ENCODE measurements at places on chromosomes 11 and 22.

DNA sequence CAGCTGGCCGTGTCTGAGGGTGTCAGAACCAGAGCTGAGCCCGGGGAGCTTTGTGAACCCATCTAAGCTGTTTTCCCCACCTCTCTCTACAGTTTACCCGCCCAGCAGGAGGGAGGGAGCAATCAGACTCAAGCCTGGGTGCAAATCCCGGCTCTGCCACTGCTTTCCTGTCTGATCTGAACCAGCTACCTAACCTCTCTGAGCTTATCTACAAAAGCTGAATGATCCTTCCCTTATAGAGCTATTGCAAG is 252 bp downstream of the APOL2 start:
- DNase-seq, result no peak

GRCh38 chr11:10728789-10729472 is 22.1 kb upstream of the CTR9 start:
- DNase-seq, result no peak

DNA sequence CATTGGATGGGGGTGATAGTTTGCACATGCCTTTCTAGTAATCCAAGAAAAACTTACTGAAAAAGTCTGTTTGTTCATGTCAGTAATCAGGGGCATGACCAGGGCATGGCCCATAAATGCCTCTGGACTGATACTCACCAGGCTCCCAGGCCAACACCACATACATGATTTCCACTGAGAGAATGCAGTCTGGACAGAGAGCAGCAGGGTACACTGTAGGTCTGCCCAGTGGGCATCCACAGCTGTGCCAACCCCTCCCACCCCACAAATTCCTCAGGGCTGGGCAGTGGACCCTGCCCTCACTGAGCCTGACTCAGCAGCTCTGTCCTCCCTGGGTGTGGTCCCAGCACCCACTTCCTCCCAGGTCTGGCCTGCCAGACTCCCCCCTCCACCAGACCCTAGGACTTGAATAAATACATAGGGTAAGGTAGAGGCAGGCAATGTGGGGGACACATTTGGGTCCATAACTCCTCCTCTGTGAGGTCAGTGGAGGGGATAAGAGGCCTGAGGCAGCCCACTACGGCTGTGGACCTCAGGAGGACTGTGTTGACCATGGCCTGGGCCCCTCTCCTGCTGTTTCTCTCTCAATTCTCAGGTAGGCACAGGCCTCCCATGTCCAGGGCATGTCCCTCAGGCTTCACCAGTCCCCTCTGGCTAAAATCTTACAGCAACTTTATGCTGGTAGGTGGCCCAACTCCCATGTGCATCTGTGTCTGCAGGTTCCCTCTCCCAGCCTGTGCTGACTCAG is 92.2 kb upstream of the TOP3B start:
- DNase-seq, result no peak

GRCh38 chr11:16924826-16925560 is 89.2 kb downstream of the PLEKHA7 start:
- no peak for DNase-seq

- DNase-seq, result no peak
These were observed 129.0 kb upstream of the LDLRAD3 start for GRCh38 chr11:35814720-35815305.

GRCh38 chr22:39244136-39244495 is 666 bp downstream of the PDGFB start:
- no peak for DNase-seq

DNA sequence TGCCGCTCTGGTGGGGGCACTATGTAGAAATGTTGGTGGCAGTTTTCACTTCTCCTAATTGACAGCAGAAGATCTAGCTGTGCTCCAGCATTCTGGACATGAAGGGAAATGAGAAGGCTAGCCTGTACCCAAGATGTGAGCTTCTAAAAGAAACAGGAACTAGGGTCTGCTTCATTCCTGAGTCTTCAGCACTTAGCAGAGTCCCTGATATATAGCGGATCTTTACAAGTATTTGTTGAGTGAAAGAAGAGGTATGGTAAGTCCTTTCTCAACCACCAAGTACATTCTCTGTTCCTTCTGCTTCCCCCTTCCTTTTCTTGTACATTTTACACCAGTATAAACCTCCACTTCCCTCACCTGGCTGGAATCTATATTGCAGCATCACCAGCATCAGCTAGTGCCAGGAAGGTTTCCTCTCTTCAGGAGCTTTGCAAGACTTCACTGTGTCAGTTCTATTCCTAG is 408.3 kb upstream of the CADM1 start:
- DNase-seq, result no peak

DNA sequence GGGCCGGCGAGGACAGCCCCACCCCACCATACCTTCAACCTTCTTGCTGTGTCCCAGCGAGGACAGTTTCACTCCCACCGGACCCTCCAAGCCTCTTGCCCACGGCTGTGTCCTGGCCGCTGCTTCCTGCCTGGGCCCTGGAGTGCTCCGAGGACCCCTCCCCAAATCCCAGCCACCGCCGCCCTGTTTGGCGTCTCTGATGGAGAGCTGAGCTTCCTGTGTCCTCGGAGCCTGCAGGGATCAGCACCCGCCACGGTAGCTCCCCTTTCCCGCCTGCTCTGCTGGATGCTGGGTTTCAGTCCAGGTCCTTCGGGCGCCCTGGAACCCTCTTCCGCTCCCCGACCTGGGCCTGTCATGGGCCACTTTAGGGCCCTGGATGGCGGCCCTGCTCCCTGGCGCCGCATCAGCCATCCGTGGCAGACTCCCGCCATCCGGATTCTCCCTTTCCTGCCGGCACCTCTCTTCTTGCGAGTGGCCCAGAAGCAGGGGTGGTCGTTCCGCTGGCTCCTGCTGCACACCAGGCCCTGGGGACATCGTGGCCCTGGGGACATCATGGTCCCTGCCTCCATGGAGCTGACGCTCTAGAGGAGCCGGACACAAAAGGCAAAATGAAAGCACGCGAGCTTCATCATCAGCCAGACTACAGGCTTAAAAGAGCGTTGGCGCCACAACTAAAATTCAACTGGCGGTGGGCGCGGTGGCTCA is 34.3 kb upstream of the GAL start:
- no peak for DNase-seq

- no peak for DNase-seq
These were observed 2.4 kb upstream of the MFNG start for GRCh38 chr22:37488337-37489135.

DNA sequence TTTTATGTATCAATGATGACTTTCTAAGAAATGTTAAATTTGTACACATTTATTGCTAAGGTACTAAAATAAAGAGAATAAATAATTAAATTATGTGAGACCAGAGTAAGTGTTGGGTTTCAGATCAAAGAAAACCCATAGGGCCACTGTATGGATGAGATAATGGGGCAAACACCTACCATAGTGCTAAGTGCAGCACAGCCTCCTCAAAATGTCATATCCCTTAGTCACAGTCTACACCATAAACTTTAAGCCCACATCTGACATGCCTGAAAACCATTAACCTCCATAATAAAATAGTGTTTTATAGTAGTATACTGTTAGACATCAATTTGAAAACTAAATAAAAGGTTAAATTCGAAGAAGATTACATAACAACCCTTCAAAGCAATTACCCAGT is 37.5 kb downstream of the SESN3 start:
- DNase-seq, result no peak

DNA sequence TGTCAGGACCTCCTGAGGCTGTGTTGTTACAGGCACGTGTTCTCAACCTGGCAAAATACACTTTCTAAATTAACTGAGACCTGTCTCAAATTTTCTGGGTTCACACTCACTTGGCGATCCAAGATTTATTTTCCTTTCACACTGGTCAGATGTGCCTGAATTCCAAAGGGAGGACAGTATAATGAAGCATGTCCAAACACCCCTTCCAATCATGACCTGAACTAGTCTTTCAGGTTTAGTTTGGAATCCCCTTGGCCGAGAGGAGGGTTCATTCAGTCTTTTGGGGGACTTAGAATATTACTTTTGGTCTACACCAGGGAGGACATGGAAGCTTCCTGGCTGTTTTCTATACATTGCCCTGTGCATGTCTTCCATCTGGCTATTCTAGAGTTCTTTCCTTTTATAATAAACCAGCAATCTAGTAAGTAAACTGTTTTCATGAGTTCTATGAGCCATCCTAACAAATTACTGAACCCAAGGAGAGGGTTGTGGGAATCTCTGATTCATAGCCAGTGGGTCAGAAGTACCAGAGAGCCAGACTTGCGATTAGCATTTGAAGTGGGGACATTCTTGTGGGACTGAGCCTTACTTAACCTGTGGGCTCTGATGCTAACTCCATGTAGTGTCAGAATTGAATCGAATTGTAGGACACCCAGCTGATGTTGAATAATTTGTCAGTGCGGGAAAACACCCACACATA is 14.8 kb upstream of the TMEM216 start:
- no peak for DNase-seq

DNA sequence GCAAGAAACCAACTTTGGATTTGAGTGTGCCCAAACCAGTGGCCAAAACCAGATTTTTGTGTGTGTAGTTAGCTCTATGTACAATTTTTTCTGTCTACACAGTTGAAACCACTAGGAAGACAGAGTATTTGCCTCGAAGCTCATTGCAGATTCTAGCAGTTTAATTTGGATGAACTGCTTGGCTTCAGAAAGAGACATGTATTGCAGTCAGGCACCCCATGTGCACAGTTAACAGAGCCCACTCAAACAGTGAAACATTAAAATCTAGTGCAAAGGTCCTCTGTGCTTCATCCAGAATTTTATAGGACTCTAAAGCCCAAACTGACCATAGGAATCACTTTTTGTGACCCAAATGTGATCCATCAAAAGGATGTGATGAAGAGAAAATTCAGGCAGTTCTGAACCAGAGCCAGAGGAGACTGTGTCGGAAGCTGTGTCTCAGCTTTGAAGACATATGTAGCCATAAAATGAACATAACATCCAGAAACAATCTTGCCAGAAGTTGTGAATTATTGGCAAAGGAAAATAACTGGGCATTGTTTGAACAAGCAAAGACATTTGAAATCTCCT is 82.7 kb downstream of the PANX1 start:
- DNase-seq, result no peak

- DNase-seq, result no peak
These were observed 18.6 kb downstream of the USP47 start for GRCh38 chr11:11860103-11860979.

DNA sequence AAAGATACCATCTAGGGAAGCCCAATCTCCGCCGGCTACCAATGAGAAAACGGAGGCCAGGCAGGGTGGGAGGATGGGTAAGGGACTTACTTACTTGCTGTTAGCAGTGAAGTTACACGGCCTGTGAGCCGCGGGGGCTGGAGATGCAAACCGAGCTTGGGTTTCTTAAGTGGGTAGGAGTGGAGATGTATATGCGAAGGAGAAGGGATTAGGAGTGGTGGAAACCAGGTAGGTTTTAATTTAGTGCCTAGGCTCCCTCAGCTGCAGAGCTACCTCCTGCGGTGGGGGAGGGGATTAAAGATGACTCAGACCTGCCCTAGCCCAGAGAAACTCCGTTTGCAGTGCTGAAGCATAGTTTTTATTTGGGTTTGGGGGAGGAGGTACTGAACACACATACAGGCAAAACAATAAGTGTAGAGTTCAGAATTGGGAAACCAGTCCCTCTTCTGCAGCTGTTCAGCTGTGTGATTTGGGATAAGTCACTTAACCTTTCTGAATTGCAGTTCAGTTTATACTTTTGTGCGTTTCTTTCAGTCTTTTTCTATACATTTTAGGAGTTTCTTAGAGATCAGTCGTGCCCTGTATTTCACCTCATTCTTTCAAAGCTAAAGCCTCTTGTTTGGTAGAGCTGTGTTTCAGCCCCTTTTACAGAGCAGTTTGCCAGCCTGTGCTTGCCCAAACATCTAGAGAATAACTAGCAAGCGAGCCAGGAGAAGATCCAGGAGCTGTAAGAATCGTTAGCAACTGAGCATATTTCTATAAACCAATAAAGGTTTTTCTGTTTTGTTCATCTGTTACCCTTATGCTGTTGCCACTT is 596 bp upstream of the TNRC6B start:
- DNase-seq, result no peak

DNA sequence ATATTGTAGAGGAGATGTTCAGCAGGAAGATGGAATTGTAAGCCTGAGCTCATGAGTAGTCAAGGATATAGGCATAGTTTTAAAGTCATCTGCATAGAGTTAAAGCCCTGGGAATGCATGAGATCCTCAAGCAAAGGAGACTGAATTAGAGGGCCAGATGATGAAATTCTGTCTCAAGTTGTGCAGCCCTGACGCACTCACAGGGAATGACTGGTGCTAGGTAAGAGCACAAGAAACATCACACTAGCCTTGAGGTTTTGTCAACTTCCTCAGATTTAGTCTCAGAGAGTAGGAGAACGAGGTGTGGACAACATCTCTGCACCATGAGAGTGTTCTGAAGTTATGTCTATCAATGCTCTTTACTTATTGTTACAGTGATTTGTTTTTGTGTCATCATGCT is 5.8 kb downstream of the RAB38 start:
- DNase-seq, result no peak

DNA sequence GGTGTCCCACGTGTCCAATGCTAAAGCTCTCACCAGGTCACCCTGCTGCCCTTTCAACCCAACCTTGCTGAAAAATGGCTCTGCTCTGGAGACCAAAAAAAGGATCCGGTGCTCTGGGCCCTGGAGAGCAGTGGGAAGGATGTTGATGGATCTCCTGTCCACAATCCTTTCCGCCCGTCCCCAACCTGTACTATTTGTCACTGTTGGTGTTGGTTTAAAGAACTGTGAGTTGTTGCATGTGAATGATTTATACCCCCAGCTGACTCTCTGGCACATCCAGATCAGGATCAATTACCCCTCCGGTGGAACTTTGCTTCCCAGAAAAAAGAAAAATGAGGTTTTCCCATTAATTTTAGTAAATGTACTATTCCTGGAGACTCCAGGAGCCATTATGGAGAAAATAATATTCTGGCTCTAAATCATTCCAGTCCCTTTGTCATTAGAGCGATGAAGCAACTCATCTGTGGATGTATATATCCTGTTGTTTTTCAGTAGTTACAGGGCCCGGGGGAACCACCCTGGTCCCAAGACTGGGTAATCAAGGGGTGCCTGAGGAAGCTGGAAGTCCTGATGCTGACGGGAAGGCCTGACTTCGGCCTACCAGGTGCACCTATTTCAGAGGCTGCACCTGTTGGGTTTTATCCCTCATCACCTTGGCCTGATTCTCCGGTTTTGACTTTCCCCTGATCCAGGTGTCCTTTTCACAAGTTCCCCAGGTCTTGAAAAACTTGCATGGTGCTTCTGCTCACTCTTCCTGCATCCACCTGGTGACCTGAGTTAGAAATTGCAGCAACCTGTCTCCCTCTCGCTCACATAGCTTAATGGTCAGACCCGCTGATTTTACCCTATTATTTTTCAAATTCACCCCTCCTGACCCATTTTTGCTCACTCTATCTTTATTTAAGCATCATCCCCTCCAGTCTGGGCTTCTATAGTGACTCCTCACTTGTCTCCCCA is 209.2 kb upstream of the SEZ6L start:
- no peak for DNase-seq

GRCh38 chr11:133508468-133508867 is 23.8 kb downstream of the OPCML start:
- DNase-seq, result no peak
